ENCODE measurements at places on chromosomes 11 and 22.

- H3K4me1 ChIP-seq: no peaks in the 10 kb centered on the region
- no peak overlapping the region for H3K4me3 ChIP-seq
- H3K27me3 ChIP-seq: peaks cover 4% of the 10 kb centered on the region
- no peak overlapping the region for H3K27ac ChIP-seq
Measured at GRCh38 chr11:83249972-83250593, 36.1 kb downstream of the CCDC90B start.

DNA sequence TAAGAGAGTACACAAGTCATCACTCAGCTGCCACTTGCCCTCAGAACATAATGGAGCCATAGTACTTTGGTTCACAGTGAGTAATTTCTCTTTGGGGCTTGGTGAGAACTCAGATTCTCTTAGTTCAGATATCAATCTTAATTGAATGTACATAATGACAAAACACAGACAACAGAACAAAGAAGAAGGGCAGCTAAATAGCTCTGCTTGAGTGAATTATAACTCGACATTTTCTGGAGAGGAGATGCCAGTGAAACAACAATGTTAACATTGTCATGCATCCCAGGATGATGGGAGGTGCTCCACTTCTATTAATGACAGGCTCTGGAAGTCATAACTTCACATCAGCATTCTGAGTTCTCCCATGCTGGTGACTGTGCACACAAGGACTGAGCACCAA, 508.1 kb downstream of the TMEM135 start:
- no peaks in the 10 kb centered on the region for H3K27me3 ChIP-seq
- H3K27ac ChIP-seq: no peak overlapping the region
- peaks cover 6% of the 10 kb centered on the region for H3K36me3 ChIP-seq

GRCh38 chr11:98227278-98227677, 793.5 kb upstream of the CNTN5 start:
- H3K27me3 ChIP-seq: no peaks in the 10 kb centered on the region
- no peak overlapping the region for H3K27ac ChIP-seq
- no peak overlapping the region for H3K4me3 ChIP-seq
- H3K36me3 ChIP-seq: no peaks in the 10 kb centered on the region
- H3K4me1 ChIP-seq: no peaks in the 10 kb centered on the region

DNA sequence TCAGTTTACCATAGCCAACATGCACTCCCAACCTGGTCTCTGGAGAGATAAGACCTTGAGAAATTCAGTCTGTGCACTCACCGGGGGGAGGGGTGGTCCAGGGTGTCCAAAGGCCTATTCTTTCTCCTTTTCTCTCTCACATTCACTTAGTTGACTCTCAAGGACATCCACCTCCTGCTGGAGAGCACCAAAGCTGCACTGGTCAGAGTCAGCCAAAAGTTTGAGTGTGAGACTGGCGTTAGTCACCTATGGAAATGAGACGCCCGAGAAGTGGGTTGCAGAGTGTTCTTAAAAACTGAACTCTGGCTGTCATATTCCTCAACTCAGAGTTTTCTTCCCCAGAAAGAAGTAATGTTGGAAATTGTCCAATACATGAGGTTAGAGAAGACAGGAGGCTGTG, 5.0 kb upstream of the UBQLNL start:
- H3K4me3 ChIP-seq: no peak overlapping the region
- no peak for DNase-seq
- no peak overlapping the region for H3K27ac ChIP-seq
- H3K27me3 ChIP-seq: peaks cover 9% of the 10 kb centered on the region
- H3K4me1 ChIP-seq: no peaks in the 10 kb centered on the region
- no peaks in the 10 kb centered on the region for H3K36me3 ChIP-seq

GRCh38 chr11:33774736-33775466, 581 bp upstream of the FBXO3 start:
- peak overlapping the region; percentile 98 for H3K4me3 ChIP-seq
- H3K4me1 ChIP-seq: peaks cover 45% of the 10 kb centered on the region
- no peak overlapping the region for H3K27ac ChIP-seq
- H3K27me3 ChIP-seq: peaks cover 51% of the 10 kb centered on the region
- peak; percentile 38 for DNase-seq

DNA sequence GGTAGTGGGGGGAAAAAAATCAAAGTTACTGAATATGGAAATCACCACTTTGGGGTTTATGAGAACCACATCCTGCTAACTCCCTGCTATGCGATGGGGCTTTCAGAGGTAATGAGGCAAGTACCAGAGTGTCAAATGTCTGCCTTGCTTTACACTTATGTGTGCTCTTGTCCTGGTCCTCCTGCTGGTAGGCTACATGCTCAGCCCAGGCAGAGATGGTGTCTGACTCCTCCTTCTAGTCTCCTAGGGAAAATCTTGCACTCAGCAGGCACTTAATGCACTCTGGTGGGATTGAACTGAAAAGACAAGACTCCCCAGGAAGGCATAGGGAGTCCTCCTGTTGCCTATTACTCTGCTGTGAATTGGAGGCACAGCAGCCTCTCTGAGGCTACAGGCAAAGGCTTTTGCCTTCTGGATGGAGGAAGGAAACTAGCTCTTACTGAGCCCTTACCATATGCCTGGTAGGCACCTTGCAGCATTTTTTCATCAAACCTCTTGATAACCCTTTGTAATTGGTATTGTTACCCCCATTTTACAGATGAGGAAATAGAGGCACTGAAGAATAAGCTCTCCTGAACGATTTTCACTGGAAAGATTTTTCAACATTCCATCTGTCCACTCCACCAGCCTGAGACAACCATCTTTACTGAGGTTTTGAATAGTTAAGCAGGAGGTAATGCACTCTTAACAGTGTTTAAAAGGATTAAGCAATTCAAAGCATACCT, 132.1 kb upstream of the PAX6 start:
- H3K4me3 ChIP-seq: no peak overlapping the region
- H3K27ac ChIP-seq: no peak overlapping the region
- no peak for DNase-seq
- peaks cover 7% of the 10 kb centered on the region for H3K4me1 ChIP-seq

DNA sequence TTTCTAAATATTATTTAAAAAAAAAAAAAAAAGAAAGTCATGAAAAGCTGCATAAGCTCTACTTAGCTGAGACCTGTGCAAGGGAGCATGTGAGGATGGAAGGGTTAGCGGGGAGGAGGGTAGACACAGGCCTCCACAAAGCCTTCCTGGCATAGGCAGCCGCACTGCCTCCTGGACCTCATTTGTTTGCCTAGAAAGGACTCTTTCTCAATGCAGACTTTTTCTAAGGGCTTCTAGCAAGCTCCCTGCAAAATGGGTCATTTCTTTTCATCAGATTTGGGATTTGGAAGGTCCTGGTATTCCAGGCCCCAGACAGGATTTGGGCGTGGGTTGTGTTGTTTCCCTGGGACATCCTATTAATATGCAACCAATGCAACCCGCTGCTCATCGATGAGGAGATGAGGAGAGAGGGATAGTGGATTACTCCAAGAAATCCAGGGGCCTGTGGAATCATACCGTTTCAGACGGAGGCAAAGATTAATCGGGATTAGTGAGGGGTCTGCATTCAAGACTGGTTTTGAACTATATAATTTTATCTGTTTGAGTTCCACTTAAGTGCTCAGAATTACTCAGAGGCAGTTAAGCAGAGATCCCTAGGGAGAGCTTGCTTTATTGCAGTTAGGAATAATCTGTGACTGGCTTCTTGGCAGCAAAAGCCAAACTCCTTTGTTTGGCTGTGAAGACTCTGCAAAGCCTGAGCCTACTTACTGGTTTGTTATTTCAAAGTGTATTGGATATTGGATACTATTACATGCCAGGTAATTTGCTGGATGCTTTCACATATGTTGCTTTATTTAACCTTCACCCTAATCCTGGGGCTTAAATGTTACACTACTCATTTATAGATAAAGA, 106.9 kb upstream of the NAV2 start:
- no peak for DNase-seq
- H3K27me3 ChIP-seq: peaks cover 10% of the 10 kb centered on the region
- peaks cover 11% of the 10 kb centered on the region for H3K36me3 ChIP-seq
- H3K27ac ChIP-seq: peak overlapping the region; percentile 44
- no peak overlapping the region for H3K4me3 ChIP-seq

- peak overlapping the region; percentile 63 for H3K4me3 ChIP-seq
- DNase-seq: peak; percentile 90
- H3K27ac ChIP-seq: no peak overlapping the region
- H3K27me3 ChIP-seq: peaks cover 50% of the 10 kb centered on the region
- H3K4me1 ChIP-seq: peaks cover 73% of the 10 kb centered on the region
- no peaks in the 10 kb centered on the region for H3K36me3 ChIP-seq
Measured at GRCh38 chr11:62542750-62543567, 3.6 kb downstream of the AHNAK start.

DNA sequence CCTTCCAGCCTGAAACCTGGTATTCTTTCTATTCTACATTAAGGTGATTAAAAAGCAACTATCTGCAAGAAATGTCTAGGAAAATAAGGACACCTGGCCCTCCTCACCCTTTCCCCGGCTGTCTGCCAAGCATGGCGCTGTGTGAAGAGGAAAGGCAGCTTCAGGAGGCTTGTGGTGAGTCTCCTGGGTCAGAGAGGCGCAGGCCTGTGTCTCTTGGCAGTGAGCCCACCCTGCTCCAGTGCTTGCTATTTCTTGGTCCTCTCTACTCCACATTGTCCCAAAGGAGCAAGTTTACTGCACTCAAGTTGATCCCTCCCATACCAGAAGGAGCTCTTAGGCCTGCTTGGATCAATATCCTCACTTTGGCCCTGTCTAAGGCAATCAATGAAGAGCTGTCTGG, 520.7 kb upstream of the B3GAT1 start:
- H3K4me1 ChIP-seq: peaks cover 3% of the 10 kb centered on the region
- no peaks in the 10 kb centered on the region for H3K36me3 ChIP-seq
- H3K4me3 ChIP-seq: no peak overlapping the region
- DNase-seq: no peak
- peaks cover 41% of the 10 kb centered on the region for H3K27me3 ChIP-seq

GRCh38 chr11:30503156-30503555, 83.0 kb downstream of the MPPED2 start:
- DNase-seq: no peak
- H3K4me1 ChIP-seq: peaks cover 34% of the 10 kb centered on the region
- H3K27ac ChIP-seq: no peak overlapping the region
- H3K4me3 ChIP-seq: no peak overlapping the region
- no peaks in the 10 kb centered on the region for H3K36me3 ChIP-seq
- peaks cover 5% of the 10 kb centered on the region for H3K27me3 ChIP-seq

DNA sequence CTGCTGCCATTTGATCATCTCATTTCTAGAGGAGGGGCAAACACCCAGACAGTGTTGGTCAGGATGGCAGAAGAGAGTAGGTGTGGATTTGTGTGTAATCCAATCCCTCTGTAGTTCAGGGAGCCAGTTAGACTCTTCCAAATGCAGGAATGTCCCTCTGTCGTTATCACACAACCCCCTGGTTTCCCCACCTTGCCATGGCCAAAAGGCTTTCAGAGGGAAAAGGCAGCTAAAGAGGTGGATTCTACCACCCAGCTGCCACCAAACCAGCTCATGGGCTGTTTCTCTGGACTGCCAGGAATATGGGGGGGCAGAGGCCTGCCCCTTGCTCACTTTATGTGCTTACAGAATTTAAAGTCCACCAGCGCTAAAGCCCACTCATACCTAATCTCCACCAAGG, 18.1 kb downstream of the TSKU start:
- H3K4me1 ChIP-seq: peaks cover 66% of the 10 kb centered on the region
- DNase-seq: no peak
- H3K27ac ChIP-seq: no peak overlapping the region
- no peak overlapping the region for H3K4me3 ChIP-seq

GRCh38 chr11:113018913-113019312, 57.7 kb downstream of the NCAM1 start:
- no peak overlapping the region for H3K4me3 ChIP-seq
- no peak overlapping the region for H3K27ac ChIP-seq
- H3K36me3 ChIP-seq: peaks cover 5% of the 10 kb centered on the region

GRCh38 chr11:126645186-126645585, 289.7 kb downstream of the ST3GAL4 start:
- H3K27ac ChIP-seq: no peak overlapping the region
- DNase-seq: no peak
- peaks cover 19% of the 10 kb centered on the region for H3K4me1 ChIP-seq
- H3K27me3 ChIP-seq: no peaks in the 10 kb centered on the region

- peak overlapping the region; percentile 71 for H3K4me3 ChIP-seq
- H3K27ac ChIP-seq: peak overlapping the region; percentile 92
- peaks cover 40% of the 10 kb centered on the region for H3K4me1 ChIP-seq
- peak; percentile 17 for DNase-seq
Measured at GRCh38 chr11:117045196-117045595, 53.0 kb downstream of the SIK3 start.

- DNase-seq: no peak
- H3K4me1 ChIP-seq: no peaks in the 10 kb centered on the region
- no peaks in the 10 kb centered on the region for H3K27me3 ChIP-seq
- H3K27ac ChIP-seq: no peak overlapping the region
Measured at GRCh38 chr11:112103446-112103845, 16.8 kb downstream of the SDHD start.

DNA sequence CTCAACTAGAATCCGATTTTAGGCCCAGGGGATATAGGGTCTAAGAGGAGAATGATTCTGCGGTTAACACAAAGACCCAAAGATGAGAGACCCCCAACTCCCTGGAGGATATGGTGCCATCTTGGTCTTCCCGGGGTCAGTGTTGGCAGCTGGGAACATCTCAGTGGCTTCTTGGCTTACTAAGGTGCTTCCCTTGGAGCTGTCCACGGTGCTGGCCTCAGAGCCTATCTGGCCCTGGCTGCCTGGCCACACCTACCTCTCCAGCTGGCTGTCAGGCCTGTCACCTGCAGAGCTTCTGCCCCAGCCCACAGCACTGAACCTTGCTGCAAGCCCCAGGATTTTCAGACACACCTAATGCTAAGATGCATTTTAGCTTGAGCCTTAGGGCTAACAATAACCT, 70.7 kb upstream of the THY1 start:
- peak; percentile 89 for DNase-seq
- H3K27me3 ChIP-seq: peaks cover 55% of the 10 kb centered on the region
- no peak overlapping the region for H3K4me3 ChIP-seq
- H3K4me1 ChIP-seq: no peaks in the 10 kb centered on the region
- H3K27ac ChIP-seq: no peak overlapping the region

DNA sequence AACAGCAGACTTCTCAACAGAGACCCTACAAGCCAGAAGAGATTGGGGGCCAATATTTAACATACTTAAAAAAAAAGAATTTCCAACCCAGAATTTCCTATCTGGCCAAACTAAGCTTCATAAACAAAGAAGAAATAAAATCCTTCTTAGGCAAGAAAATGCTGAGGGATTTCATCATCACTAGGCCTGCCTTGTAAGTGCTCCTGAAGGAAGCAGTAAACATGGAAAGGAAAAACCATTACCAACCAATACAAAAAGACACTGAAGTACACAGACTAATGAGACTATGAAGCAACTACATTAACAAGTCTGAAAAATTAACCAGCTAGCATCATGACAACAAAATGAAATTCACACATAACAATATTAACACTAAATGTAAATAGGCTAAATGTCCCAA, 947.9 kb upstream of the CHORDC1 start:
- peaks cover 4% of the 10 kb centered on the region for H3K27me3 ChIP-seq
- DNase-seq: no peak
- H3K4me3 ChIP-seq: no peak overlapping the region
- no peaks in the 10 kb centered on the region for H3K4me1 ChIP-seq
- no peak overlapping the region for H3K27ac ChIP-seq
- H3K36me3 ChIP-seq: no peaks in the 10 kb centered on the region

Measured in nephron progenitor cell (in vitro differentiated cells).